Stimulated activated naive CD8-positive, alpha-beta T cell treated with anti-CD3 and anti-CD28 coated beads, Interleukin-15, amount 100 ng/mL, for 72 hours (primary cell): ENCODE measurements at places on chromosomes 7 and 10.

- no peak for DNase-seq
Measured at GRCh38 chr10:37906382-37906781, 49.0 kb upstream of the ZNF248 start.

DNA sequence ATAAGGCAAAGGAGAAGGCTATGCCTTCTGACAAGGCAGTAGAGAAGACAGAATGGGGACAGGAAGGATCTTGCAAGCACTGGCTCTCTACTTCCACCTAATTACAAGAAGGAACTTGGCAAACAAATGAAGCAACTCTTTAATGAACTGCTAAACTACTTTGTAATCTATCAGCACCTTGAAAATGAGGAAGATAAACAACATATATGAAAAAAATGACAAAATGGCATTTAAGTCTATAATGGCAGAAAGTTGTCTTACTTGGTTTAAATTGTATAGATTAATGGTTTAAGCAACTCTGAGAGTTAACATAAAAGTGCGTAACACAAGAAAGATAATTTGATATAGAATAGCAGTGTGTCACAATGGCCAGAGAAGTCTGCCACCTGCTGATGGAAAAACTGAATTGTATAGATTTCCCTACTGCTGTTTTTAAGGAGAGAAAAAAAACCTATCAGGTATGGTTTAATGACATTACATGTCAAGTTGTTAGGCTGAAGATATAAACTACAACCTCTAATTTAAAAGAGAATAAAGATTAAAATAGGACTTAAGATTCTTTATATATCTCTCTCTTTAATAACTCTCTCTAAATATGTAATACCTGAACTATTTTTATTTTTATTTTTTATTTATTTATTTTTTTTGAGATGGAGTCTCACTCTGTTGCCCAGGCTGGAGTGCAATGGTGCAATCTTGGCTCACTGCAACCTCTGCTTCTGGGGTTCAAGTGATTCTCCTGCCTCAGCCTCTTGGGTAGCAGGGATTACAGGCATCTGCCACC is 11.8 kb downstream of the NT5C3A start:
- no peak for DNase-seq

DNA sequence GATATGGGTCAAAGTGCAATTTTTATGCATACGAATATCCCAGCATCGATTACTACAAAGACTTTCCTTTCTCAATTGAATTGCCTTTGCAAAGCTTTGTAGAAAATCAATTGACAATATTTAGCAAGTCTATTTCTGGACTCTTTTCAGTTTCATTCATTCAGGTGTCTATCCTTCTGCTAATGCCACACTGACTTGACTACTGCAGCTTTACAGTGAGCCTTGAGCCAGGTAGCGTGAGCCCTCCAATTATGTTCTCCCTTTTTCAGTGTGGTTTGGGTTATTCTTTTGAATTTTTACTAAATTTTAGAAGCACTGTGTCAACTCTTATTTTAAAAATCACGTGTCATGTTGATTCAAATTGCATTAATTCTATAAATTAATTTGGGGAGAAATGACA is 19.5 kb upstream of the AKR1E2 start:
- DNase-seq: no peak

DNA sequence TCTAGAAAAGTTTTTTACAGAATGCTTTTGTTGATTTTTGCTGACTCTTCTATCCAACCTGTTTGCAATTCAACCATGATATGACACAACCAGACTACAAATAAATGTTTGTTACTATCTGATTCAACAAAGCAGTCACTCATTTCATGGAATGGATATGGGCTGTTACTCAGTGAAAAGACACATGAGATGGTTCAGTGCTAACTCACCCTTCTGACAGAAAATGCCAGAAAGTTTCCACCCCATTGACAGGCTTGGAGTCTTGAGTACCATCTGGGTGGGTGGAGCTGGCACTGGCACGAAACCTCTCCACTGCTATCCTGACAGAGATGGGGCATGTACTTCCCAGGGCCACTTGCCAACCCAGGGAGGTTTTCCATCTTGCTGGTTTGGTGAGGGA is 39.5 kb downstream of the RBM28 start:
- DNase-seq: no peak

DNA sequence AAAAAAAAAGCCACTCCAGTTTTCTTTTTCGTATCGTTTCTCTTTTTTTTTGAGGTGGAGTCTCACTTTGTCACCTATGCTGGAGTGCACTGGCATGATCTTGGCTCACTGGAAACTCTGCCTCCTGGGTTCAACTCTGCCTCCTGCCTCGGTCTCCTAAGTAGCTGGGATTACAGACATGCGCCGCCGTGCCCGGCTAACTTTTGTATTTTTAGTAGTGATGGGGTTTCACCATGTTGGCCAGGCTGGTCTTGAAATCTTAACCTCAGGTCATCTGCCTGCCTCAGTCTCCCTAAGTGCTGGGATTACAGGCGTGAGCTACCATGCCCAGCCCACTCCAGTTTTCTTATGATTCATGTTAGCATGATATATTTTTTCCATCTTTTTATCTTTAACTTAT is 92.7 kb downstream of the ANKRD61 start:
- no peak for DNase-seq

DNA sequence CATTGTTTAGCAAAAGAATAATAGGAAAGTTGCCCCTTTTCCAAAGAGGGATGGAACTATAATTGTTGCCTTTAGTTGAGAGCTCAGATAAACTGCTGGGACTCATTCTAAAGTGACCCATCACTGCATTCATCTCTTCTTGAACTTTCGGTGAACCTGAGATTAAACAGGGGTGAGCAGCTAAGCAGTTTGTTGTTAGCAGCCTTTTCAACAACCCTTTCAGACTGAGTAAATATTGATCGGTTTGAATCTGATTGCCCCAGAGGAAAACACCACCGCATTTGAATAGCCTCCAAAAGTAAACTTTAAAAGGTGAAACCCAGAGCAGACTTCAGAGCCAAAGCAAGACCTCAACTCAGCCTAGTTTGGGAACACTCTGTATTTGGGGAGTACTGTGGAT is 4.7 kb downstream of the HOXA1 start:
- DNase-seq: no peak

DNA sequence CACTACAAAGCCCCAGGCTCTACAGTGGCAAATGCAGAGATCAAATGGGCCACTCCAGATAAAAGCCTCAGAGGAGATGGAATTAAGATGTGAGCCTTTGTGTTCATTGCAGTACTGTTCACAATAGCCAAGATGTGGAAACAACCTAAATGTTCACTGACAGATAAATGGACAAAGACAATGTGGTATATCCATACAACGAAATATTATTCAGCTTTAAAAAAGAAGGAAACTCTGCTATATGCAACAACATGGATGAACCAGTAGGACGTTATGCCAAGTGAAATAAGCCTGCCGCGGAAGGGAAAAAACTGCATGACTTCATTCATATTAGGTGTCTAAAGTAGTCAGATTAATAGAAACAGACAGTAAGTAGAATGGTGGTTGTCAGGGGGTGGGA is 170.5 kb upstream of the TBX20 start:
- no peak for DNase-seq

DNA sequence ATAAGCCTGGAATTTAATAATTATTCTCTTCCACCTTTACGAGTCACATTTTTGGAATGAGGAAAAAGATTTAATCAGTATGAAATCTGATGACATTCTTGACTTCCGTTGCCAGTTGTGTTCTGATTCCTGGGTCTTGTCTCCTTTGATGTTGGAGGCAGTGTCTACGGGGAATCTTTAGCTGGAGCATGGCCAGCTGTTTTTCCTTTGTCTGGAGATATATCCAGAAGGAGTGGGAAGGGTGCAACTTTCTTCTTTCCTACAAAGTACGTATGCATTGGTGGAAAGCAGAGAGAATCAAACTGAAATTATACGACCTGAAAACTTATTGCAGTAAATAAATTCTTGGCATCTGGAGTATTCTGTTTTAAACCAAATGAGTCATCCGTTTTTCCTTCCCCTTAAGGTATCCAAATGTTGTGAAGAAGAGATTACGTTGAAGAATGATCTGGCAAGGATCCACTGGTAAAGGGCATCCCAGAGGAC is 6.9 kb upstream of the GNG11 start:
- no peak for DNase-seq

DNA sequence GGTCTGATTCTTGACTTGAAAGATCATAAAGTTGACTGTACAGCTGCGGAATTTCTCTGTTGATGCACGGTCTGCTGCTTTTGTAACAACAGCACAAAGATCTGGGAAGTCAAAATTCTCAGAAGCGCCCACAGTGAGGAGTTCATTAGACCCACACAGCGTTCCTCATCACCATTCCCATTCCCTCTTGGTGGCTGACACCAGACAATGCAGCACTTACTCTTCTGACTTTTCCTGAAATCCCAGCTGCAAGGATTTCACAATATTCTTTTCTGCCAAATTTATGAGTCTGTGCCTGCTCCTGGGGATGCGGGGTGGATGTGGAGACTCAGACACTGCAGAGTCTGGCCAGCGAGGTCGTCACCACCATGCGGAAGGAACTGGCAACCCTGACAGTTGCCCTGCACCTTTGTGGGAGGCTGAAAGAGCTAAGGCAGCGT is 233.9 kb downstream of the FANK1 start:
- DNase-seq: no peak

DNA sequence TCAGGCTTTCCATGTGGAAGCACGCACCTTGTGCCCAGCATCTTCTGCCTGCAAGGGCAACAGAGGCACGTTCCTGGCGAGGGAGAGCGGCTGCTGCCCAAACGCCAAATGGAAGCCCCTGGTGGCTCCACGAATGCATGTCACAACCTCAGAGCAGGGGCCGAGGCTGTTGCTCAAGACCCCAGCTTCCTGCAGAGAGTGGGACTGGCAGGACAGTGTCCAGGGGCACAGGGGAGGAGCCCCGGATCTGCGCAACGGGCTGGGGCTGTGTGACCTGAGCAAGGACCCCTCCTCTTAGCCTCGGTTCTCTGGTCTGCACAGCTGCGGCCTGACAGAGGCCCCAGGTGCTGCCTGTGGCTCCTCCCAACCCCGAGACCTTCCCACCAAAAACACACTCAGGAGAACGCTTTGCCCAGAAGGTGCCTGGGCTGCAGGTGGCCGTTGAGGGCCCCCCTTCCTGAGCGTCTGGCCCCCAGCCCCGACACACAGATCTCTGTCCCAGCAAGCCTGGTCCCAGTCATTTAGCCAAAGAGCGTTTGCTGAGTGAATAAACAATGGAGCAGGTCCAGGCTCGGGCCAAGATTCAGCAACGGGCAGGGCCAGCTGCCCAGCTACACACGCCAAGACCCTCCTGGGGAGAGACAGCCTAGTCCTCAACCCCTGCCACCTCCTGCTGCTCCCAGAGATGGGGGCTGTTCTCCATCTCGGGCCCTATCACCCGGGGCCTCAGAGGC is 1.2 kb downstream of the MICALL2 start:
- no peak for DNase-seq

- DNase-seq: no peak
Measured at GRCh38 chr7:152365982-152366603, 69.7 kb downstream of the KMT2C start.

- no peak for DNase-seq
Measured at GRCh38 chr10:127150136-127150535, 46.3 kb downstream of the INSYN2A start.

- no peak for DNase-seq
Measured at GRCh38 chr10:58721601-58722281, 209.1 kb downstream of the BICC1 start.

DNA sequence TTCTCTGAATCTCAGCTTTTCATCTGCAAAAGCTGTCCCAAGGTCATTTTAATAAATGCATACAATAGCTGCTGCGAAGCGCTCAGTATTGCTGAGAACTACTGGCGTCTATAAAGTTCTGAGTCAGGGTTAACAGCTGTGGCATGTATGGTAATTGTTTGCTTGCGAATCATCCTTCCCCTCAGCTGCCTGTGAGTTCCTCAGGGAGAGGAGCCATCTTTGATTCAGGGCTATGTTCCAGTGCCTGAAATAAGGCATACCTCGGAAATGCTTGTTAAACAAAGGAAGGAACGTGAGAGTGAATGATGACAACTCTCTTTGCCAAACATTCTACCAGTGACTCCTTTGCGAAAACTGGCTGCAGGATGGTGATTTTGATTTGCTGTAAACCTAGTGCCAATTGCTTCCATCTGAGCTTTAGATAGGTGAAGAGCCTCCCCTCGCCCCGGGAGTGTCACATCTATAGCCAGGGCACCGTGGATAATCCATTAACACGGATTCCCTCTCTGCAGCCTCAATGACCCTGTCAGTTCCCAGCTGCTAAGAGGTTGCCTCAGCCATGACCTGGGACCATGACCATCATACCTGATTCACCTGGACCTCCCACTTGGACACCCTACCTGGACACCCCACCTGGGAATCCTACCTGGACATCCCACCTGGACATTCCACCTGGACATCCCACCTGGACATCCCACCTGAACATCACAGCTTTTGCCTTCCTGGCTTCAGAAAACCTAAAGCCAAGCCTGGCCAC is 39.6 kb downstream of the GPRIN2 start:
- peak; percentile 6 for DNase-seq

GRCh38 chr7:41576166-41576565 is 126.7 kb downstream of the INHBA start:
- no peak for DNase-seq

GRCh38 chr7:159013181-159013690 is 131.4 kb downstream of the VIPR2 start:
- DNase-seq: no peak

DNA sequence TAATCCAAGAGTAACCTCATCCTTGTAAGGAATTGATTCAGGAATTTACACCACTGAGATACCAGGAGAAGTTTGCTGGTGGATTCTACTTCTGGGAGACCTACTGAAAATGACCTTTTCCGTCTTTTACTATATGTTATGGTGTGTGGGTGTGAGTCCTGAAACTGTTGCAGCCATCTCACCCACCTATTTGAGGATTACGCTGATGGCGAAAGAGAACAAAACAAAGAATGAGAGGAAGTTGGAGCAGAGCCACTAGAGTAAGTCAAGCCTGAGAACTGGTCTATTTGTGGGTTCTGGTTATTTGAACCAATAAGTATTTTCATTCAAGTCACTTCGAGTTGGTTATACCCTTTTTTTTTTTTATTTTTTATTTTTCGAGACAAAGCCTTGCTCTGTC is 12.7 kb upstream of the ABCC2 start:
- DNase-seq: no peak

GRCh38 chr7:100100420-100101015 is 679 bp downstream of the MCM7 start:
- DNase-seq: peak; percentile 88

DNA sequence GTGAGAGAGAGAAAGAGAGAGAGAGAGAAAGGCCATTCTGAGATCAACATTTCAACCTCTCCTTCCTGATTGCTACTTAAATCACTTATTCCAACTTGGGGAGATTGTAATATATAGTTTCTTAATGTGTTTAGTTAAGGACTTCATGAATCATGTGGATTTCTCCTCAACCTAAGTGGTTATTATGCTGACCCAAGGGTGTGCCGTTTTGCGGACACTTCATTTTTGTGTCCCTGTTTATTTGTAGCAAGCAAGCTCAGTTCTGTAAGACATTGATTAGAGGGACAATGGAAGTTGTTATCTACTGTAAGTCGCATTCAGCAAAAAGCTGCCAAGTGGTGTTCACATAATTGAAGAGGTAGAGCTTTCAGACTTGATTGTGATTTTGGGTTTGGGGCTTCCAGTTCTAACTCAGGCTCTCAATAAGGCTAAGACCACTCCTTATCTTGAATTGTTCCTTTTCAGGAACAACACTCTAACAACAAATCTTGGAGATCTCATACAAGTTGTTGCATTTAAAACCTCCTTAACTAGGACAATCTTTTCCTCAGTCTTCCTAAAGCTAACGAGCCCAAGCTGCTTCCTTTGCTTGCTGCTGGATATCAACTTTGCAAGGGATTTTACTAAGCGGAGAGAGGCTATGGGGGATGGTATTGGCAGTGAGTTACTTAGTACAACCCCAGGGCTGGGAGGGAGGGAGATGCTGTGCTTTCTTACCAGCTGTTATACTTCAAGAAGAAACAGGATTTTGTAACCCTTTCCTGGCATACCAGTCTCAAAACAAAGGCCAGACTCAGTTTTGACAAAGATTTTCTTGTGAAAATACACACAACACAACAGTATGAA is 19.8 kb upstream of the COL1A2 start:
- DNase-seq: no peak
